ENCODE measurements at places on chromosomes 3 and 15.

GRCh38 chr3:144053121-144053520, 81.5 kb downstream of the DIPK2A start:
- DNase-seq = no peak

DNA sequence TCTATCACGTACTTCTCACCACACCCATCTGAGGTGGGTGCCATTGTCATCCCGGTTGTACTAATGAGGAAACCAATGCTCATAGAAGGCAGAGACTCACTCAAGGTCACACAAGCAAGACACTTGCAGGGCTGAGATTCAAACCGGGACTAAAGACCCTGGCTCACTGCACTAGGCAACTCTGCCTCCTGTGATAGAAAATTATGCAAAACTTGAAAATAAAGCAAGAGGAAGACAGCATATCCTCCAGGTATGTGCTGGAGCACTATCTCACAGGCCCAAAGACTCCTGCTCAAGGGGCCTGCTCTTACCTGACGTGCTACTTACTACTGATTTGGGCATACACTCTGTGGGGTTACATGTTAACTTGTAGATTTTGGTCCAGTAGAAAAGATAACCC, 25.6 kb downstream of the ANXA2 start:
- DNase-seq = no peak

- no peak for DNase-seq
Measured at GRCh38 chr3:127800508-127800907, 21.8 kb downstream of the MGLL start.

GRCh38 chr3:175149675-175150074, 290.5 kb downstream of the NAALADL2 start:
- no peak for DNase-seq

- no peak for DNase-seq
Measured at GRCh38 chr15:97174886-97175540, 785.5 kb upstream of the ARRDC4 start.

DNA sequence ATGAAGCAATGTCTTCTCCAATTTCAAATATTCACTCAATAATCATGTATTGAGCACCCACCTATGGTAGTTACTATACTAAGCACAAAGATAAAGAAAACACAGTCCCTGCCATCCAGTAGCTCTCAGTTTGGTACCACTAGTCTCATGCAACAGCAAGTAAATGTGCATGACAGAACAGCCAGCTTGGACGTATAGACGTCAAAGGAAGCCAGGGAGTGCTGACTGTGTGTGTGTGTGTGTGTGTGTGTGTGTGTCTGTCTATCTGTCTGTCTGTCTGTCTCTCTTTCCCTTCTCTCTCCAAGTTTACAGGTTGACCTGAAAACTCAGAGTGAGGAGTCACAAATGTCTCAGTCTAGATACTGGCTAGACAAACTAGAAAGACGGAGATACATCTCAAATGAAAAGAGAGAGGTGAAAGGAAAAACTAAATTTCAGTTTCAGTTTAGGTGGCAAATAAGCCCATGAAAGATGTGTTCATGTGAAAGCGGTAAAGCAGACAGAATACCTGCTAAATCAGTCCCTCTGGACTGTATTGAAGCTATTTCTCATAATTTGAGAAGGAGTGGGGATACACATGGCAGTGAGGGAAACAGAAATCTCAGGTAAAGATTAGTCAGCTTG, 141.1 kb upstream of the PTPRG start:
- no peak for DNase-seq

- DNase-seq = no peak
Measured at GRCh38 chr3:43872901-43873300, 182.2 kb downstream of the ABHD5 start.

- DNase-seq = no peak
Measured at GRCh38 chr3:10683106-10683505, 132.9 kb upstream of the SLC6A11 start.

DNA sequence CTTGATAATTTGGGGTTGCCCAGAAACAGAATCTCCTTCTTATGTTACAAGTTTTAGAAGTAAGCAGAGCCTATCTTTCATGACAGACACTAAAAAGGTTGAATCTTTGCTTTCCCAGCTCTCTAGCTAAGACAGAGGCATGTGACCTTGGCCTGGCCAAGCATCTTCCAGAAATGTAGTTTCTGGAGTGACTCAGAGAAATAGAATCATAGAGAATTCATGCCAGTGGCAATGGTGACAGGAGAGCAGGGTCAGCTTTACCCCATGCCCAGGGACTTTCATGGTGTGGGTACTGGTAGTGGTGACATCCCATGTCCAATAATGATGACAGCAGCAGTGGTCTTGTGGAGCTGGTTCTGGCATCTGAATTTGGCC, 4.0 kb upstream of the PARP6 start:
- DNase-seq = no peak

DNA sequence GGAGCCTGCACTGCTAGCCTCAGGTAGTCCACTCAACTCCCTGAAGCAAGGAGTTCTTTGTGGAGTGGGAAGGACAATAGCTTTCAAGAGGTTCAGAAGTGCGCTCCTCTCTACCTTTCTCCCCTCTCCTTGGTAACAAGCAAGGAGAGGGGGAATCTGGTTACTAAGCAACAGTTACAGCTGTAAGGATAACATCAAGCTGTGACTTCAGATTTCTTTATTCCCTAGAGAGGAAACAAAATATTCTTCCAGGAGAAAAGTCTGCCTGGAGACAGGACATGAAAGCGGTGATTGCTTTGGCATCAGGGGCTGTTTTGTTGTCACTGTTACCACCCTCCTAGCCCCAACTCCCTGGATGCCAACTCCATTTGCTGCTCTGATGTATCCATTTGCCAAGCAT, 70.4 kb downstream of the TRANK1 start:
- no peak for DNase-seq

GRCh38 chr15:69467636-69468035, 15.0 kb downstream of the RPLP1 start:
- DNase-seq = no peak

DNA sequence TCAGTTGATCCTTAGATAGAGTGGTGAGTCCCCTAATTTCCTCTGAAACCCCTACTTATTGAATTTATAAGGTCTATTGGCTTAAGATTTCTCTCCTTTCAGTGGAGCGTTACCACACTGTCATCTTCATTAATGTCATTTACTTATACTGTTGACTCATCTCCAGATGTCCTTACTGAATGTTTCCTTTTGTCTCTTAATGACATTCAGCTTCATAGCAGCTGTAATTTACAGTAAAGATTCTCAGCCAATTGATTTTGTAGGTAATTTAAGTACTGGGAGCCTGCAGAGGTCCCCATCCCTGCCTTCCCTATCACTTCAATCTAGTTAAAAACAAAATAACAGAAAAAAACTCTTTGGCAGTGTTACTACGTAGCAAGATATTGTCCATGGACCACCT, 18.8 kb downstream of the STX19 start:
- no peak for DNase-seq

- DNase-seq = no peak
Measured at GRCh38 chr3:46413951-46414350, 6.9 kb downstream of the CCRL2 start.

DNA sequence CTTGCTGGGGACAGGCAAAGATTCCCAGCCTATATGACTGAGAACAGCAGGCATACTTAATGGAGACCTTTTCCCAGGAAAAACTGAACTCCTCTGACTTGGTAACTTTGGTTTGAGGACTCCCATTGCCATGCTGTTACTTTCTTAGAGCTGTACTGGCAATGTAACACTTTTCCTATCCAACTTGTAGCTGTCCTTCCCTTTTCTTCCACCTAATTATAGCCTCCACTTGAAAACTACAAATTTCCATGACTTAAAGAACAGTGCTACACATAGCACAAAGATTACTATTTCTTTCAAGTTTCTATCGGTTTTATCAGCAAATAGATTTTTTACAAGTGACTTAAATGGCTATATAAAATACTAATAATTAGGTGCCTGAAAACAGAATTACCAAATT, 116.9 kb downstream of the GSK3B start:
- no peak for DNase-seq

- DNase-seq = no peak
Measured at GRCh38 chr3:18766974-18767373, 341.8 kb upstream of the SATB1 start.

- DNase-seq = no peak
Measured at GRCh38 chr3:148077318-148077923, 620.3 kb upstream of the AGTR1 start.

DNA sequence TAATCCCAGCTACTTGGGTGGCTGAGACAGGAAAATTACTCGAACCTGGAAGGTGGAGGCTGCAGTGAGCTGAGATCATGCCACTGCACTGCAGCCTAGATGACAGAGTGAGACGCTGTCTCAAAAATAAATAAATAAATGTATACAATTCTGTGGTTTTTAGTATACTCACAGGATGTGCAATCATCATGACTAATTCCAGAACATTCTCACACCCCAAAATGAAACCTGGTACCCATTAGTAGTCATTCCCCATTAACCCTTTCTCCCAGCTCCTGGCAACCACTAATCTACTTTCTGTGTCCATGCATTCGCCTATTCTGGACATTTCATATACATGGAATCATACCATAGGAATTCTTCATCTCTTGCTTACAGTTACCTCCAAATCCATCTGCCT, 44.5 kb downstream of the LRRFIP2 start:
- no peak for DNase-seq

GRCh38 chr3:50364573-50365079, 5.3 kb upstream of the TMEM115 start:
- no peak for DNase-seq

- DNase-seq = no peak
Measured at GRCh38 chr3:49563040-49563578, 8.8 kb downstream of the BSN start.

DNA sequence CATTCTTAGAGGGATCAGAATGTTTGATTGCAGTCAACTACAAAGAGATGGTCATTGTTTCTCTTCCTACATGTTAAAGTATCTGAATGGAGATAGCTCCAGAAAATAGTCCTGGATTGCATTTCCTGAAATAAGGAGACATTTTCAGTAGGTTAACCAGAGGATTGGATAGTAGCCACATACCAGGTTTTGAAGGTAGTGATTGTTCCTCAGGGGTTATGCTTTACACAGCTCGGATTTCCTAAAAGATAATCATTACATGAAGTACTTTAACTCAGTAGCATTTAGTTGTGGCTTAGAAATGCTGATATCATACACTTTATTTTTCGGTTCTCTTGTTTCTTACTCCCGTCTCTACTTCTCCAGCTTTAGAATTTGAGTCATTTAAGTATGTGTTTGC, 10.3 kb downstream of the DNAJB11 start:
- no peak for DNase-seq

DNA sequence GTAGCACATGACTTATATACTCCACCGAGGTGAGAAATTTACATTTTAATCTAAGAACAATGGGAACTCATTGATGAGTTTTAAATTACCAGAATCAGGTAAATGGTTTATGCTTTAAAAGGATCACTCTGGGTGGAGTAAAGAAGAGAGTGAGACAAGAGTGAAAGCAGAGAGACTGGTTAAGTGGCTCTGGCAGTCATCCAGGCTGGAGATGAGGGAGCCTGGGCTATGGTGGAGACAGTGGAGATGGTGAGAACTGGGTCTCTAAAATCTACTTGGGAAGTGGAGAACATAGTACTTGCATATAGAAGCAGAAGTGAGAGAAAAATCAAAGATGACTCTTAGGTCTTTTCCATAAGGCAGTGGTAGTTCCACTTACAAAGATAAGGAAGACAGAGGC, 37.1 kb upstream of the SLC25A36 start:
- no peak for DNase-seq

GRCh38 chr3:137065381-137065780, 107.6 kb downstream of the IL20RB start:
- DNase-seq = no peak

DNA sequence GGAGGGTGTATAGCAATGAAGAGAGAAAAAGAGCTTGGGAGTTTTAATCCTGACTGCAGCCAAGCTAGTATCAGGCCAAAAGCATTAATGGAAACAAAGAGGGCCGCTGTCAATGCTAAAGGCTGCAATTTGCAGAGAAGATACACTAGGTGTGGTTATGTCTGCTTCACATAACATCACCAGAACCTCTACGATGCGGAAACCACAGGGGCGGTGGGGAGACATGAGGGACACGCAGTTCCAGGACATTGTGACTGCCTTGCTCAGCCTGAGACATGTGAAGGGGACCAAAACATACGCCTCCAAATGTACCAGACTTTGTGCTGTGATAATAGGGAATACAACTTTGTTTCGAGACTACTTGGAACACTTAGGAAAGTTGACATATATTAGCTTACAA, 88.4 kb downstream of the APBA2 start:
- no peak for DNase-seq

DNA sequence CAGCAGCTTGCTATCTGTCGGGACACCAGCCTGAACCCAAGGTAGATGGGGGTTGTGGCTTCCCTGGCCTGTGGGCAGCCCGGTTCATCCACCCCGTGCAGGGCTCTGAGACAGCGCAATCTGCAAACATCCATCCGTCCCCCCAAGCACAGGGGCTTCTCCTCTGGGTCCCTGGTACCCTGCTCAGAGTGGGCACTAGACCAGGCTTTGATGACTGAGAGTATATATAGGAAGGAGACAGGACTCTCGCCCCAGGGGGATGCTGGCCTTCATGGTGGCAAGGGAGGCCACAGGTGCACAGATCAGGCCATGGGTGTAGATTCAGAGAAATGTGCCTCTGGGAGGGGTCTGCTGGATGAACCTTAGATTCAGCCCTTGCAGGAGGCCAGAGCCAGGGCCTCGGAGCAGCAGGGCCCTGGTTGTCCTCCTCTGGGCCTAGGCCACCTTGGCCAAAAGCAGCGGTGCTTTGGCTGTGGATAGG, 40.3 kb downstream of the CFAP100 start:
- DNase-seq = no peak

All from activated CD4-positive, alpha-beta T cell treated with anti-CD3 and anti-CD28 coated beads, Interleukin-2, amount 50 U/mL, for 4 hours (primary cell).